Iris pigment epithelial cell (primary cell): ENCODE measurements at places on chromosomes 4 and X.
A peak's percentile ranks its signal among the peaks of the same experiment; 100 is the strongest.

- no peak for DNase-seq
Measured at GRCh38 chr4:100286636-100287035, 96.4 kb upstream of the DDIT4L start.

DNA sequence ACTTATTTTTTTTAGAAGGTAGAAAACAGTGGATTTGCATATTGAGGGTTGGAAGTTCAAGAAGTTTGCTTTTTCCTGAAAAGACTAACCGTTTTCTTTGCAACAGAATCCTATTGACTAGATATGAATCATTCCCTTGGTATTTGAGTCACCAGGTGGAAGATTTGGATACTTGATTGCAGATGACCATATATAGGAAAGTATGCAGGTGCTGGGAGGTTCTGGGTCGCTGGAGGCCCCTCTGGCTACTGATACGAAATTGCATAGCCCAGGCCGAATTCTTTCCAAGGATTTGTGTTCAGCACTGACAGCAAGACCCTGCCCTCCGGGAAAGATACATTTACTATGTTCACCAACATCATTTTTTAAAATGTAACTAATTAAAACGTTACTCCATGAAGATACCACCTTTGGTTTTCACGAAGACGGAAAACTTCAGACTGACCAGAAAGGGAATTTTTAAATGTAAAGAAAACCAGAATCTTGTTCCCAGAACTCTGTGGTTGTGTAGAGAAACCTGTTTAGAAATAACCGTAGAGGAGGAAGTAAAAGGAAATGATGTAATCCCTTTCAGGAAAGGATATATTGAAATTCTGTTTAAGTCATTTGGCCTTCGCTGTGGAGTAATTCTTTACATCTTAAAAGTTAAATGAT lies 946 bp downstream of the ANXA3 start:
- DNase-seq = peak; percentile 48

DNA sequence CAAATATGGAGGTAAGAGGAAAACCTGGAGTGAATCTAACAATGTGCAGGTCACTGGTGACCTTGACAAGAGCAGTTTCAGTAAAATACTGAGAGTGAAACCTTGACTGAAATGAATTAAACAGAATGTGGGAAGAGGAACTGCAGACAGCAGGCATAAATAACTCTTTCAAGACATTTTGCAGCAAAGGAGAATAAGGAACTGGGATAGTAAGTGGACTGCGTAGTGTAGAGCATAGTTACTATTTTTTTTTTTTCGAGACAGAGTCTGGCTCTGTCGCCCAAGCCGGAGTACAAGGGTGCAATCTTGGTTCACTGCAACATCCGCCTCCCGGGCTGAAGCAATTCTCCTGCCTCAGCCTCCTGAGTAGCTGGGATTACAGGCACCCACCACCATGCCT lies 24.0 kb downstream of the RBMX start:
- no peak for DNase-seq

GRCh38 chrX:75151827-75152592 lies 4.1 kb downstream of the ABCB7 start:
- DNase-seq = peak; percentile 34
